ENCODE measurements at places on chromosomes 1 and 21.

- no peak for DNase-seq
Observed at GRCh38 chr1:42998386-42998785, 39.7 kb upstream of the SLC2A1 start.

DNA sequence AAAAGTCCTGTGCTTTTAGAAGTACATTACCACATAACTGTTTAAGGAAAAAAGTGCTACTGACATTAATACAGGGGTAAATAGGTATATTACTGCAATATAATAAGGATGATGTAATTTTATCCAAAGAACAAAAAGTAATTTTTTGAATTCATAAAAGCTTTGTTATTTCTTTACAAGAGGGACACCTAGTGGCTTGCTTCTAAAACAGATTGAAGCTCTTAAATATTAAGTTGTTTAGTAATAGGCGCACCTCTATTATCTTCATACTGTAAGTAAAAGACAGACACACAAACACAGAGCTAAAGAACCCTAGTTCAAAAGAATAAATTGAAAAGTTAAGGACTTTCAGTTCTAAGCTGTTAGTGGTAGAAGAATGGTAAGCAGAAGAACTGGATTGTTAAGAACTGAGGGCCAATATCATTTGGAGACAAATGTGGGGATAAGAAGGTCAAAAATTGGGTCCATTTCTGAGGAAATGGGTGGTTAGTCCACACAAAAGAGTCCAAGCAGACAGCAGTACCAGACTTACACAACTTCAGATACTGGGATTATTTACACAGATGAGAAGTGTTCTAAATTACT is 15.4 kb downstream of the ZNHIT6 start:
- no peak for DNase-seq

GRCh38 chr1:25971066-25971810 is 26.6 kb downstream of the PAFAH2 start:
- DNase-seq, result no peak

DNA sequence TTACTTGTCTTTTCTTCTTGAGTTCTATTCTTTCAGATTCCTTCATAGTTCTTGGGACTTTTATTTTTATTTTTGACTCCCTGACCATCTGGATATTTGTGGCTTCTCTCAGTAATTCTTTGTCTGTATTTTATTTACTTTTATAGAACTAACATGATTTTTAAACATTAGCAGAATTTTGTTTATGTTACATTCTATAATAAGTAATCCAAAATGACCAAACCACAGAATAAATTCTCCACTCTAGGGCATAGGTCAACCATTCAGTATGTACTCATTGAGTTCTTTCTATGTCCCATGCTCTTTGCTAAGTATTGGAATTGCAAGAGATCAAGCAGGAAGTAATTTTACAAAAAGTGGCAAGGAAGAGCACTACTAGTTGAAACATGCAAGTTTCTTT is 969.0 kb downstream of the TTLL7 start:
- DNase-seq, result no peak

- DNase-seq, result no peak
Observed at GRCh38 chr1:192654591-192655251, 18.8 kb downstream of the RGS13 start.

All from transverse colon (tissue), 4 donors.